ENCODE measurements at places on chromosomes 16 and 17. TPM values are rescaled to one million over a fixed set of nuclear protein-coding genes. Genes with fewer than 3 reads are reported as not detected.

Gene CA7
- total RNA-seq: not detected

Gene FA2H
- not detected for total RNA-seq

Gene LRRC75A
- not detected for total RNA-seq

Gene PNMT
- not detected for total RNA-seq

Gene CORO6
- 6.5 TPM for total RNA-seq

Gene MRPL10
- 30.7 TPM for total RNA-seq

Gene GLIS2
- 9.4 TPM for total RNA-seq

Gene DHRS7C
- total RNA-seq: not detected

Gene HAP1
- total RNA-seq: not detected

Gene SPATA22
- total RNA-seq: not detected

Gene CEP131
- total RNA-seq: 9.8 TPM

Gene SCN4A
- not detected for total RNA-seq

Gene GAST
- not detected for total RNA-seq

Gene CLEC18C
- total RNA-seq: not detected

Gene PDILT
- total RNA-seq: 1.1 TPM

Gene KNOP1
- 4.5 TPM for total RNA-seq

Gene GLTPD2
- total RNA-seq: not detected

Gene SLC6A2
- not detected for total RNA-seq

Gene INCA1
- total RNA-seq: 0.19 TPM

Gene RHOT2
- total RNA-seq: 18.7 TPM

Gene C17orf100
- 0.54 TPM for total RNA-seq

Gene KRTAP16-1
- not detected for total RNA-seq

Gene GAS7
- 25.6 TPM for total RNA-seq

Gene EFNB3
- total RNA-seq: 8.4 TPM

Gene NOMO2
- 71.1 TPM for total RNA-seq

Gene CCL14
- 7.8 TPM for total RNA-seq

Gene ITGB3
- 2.6 TPM for total RNA-seq

Gene GNG13
- not detected for total RNA-seq

Gene TBC1D3C
- not detected for total RNA-seq

Gene SIAH1
- total RNA-seq: 17.2 TPM

Gene HASPIN
- 1.6 TPM for total RNA-seq

Gene TBX6
- 0.37 TPM for total RNA-seq

Gene TMC8
- not detected for total RNA-seq

Gene HOXB13
- not detected for total RNA-seq

Gene PDE6G
- total RNA-seq: 0.98 TPM

Gene CCL7
- 1.5 TPM for total RNA-seq

Gene C17orf78
- total RNA-seq: not detected

Gene PIK3R6
- not detected for total RNA-seq

Gene CSH2
- total RNA-seq: not detected

Gene SLC52A1
- not detected for total RNA-seq

Gene SLC2A4
- not detected for total RNA-seq

Gene RABEP2
- 27.3 TPM for total RNA-seq

Gene SCIMP
- not detected for total RNA-seq

Gene GOT2
- 28.1 TPM for total RNA-seq

Gene SOST
- total RNA-seq: not detected

Gene NOG
- not detected for total RNA-seq

Gene AFMID
- 41.1 TPM for total RNA-seq

Gene AGRP
- not detected for total RNA-seq

Gene PPL
- total RNA-seq: 145 TPM

Gene DPEP2
- not detected for total RNA-seq

Gene CYBA
- 257 TPM for total RNA-seq

Gene KRTAP4-9
- not detected for total RNA-seq

Gene PRSS21
- 1.00 TPM for total RNA-seq

Gene HSPB9
- not detected for total RNA-seq

Gene CES4A
- 2.2 TPM for total RNA-seq

Gene SPIRE2
- 2.3 TPM for total RNA-seq

Gene IGFBP4
- 1,674 TPM for total RNA-seq

Gene FKBP10
- 395 TPM for total RNA-seq
